T-helper 1 cell treated with Interleukin-12 subunit alpha and Interleukin-12 subunit beta and Interleukin-4 antibody, amounts not matched to agents 30 ng/mL and 1 ng/mL, for 36 hours (primary cell): ENCODE measurements at places on chromosomes 3 and 15. TPM values are rescaled to one million over a fixed set of nuclear protein-coding genes. Genes with fewer than 3 reads are reported as not detected.

The LRRC31 gene
- total RNA-seq, result not detected in 2 replicates

The SV2B gene
- total RNA-seq, result 0.02 TPM in 1 of 2 replicates, not detected in the other

The MYO5A gene
- 34.5 and 34.8 TPM in 2 replicates for total RNA-seq

The SI gene
- not detected in 2 replicates for total RNA-seq

The C2CD4B gene
- 0.17 and 0.24 TPM in 2 replicates for total RNA-seq

The CCNL1 gene
- total RNA-seq, result 235 and 245 TPM in 2 replicates
